Activated gamma-delta T cell treated with Interleukin-2 at 50 U/mL for 16 hours (primary cell): ENCODE measurements at places on chromosomes 16 and 17.

DNA sequence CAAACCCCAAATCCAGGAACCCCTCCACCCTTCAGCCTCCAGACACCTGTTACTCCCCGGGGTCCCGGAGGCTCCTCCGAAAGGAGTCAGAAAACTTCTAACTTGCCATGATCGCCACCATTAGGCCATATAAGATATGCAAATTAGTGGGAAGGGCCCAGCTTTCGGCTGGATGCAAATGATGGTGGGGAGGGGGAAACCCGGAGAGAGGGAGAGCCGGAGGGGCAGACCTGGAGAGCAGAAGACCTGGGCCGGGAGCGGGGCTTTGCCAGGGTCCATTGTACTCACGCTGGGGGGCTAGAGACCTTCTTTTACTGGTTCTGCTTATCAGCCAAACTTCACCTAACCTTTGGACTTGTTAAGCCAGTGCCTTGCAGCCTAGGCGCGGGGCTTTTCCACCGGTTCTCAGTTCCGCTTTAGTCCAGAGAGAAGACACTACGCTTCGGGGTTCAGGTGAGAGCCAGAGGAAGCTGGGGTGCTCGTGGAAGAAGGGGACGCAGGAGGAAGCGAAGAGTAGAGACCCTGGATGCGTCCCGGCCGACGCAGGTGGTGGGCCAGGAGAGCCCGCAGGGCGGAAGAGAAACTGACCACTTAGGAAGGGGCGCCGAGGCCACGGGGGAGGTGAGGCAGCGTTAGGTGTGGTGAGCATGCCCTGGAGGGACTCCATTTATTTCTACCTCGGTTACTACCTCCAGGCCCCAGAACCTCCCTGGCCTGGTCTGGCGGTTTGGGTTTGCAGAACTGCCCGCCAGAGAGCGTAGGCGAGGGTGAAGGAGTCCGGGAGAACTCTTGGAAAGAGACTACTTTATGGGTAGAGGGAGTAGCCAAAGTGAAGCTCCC lies at the start of gene HNF1B:
Gene HNF1B, minus strand, starts transcription at position 99 of the 840 bp plus-strand sequence. CDS start 175 bp downstream, outside the sequence.
- no peak for DNase-seq

DNA sequence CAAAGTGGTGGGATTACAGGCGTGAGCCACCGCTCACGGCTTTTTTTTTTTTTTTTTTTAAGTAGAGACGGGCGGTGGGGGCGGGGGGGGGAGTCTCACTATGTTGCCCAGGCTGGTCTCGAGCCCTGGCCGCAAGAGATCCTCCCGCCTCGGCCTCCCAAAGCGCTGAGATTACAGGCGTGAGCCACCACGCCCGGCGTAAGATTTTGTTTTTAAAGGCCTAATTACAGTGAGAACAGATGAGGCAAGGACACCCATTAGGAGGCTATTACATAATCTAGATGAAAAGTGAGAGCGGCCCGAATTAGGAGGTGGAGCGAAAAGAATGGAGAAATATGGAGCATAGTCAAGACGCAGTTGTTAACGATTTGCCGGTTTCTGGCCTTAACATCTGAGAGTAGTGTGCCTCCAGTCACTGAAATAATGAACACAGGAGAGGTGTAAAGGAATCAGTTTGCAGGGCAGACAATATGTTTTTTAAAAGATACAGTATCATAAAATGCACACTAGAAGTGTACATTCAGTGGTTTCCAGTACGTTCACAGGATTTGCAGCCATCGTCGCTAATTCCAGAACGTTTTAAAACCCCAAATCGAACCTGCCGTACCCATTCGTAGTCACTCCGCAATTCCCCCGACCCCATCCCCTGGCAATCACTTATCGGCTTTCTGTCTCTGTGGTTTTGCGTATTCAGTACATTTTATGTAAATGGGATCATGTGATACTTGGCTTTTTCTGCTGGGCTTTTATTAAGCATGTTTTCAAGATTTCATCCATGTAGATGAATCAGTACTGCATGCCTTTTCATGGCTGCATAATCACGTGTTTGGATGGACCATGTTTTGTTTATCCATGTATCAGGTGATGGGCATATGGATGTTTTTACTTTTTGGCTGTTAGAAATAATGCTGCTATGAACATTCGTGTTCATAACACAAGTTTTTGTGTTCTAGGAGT lies 1.4 kb upstream of the SLX4 start:
- DNase-seq: no peak

GRCh38 chr16:10787304-10787703 lies 31.3 kb downstream of the TVP23A start:
- DNase-seq: no peak

GRCh38 chr16:11472410-11472809 lies 114.3 kb downstream of the LITAF start:
- DNase-seq: no peak

GRCh38 chr16:82735673-82736091 lies 108.9 kb downstream of the CDH13 start:
- no peak for DNase-seq
